Jurkat, Clone E6-1 (cell line): ENCODE measurements at places on chromosomes 3 and 15.

- no peak for DNase-seq
Observed at GRCh38 chr15:75178171-75178937, 23.3 kb upstream of the C15orf39 start.

- DNase-seq: no peak
Observed at GRCh38 chr15:32706704-32707103, 11.1 kb upstream of the GREM1 start.

GRCh38 chr3:80285388-80285787 lies 517.6 kb upstream of the ROBO1 start:
- no peak for DNase-seq

DNA sequence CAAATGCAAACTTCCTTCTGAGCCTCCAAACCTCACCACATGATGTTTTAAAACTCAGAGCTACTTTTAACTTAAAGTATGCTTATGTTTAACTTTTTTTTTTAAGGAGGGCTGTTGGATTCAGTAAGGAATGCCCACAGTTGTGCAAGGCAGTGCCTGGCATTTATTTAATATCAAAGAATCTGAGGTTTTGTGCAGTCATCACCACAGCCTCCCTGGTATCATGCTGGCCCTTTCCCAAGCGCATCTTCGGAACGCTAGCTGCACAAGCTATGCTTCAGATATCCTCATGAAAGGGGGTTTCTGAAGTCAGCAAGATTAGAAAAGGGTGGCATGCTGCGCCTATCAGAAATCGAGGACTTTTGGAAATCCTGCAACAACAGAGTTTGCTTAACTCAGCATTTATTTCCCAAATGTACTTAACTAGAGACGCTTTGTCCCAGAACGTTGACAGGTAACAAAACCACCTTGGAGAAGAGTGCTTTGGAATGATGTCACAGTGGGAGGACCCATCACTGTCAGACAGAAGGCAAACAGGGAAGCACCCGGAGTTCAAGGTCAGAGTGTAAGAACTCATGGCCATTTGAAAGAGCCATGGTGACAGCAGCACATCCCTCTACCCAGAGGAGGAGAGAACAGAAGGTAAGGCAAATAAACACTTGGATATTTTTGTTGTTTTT lies 120.2 kb upstream of the IGF1R start:
- DNase-seq: no peak

DNA sequence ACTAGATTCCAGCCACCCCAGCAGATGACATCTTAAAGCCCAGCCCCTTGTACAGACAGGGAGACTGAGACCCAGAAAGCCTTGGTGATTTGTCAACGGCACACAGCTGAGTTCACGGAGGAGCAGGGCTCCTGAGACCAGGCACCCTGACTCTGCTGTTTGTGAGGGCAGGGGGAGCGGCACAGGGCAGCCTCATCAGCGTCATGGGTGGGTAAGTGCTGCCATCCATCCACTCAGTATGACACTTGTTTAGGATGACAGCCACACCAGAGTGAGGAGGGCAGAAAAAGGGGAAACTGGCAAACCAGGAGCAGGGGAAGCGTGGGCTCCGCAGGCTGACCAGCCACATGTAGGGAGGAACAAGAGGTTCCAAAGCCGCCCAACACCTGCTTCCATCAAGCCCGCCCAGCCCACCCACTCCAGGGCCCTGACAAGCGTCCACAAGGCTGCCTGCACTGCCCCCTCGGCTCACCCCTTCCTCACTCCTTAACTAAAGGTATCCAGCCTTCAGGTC lies 19.9 kb downstream of the RBPMS2 start:
- no peak for DNase-seq

- no peak for DNase-seq
Observed at GRCh38 chr3:132972333-132972732, 65.9 kb upstream of the TMEM108 start.

- DNase-seq: no peak
Observed at GRCh38 chr3:134956395-134956794, 161.3 kb downstream of the EPHB1 start.

- DNase-seq: no peak
Observed at GRCh38 chr3:47692158-47692557, 89.5 kb downstream of the SMARCC1 start.

GRCh38 chr3:68861521-68861920 lies 70.8 kb downstream of the TAFA4 start:
- DNase-seq: no peak

GRCh38 chr15:98439523-98439942 lies 208.8 kb upstream of the IGF1R start:
- no peak for DNase-seq

- DNase-seq: no peak
Observed at GRCh38 chr15:78841376-78841706, 30.1 kb upstream of the ADAMTS7 start.

DNA sequence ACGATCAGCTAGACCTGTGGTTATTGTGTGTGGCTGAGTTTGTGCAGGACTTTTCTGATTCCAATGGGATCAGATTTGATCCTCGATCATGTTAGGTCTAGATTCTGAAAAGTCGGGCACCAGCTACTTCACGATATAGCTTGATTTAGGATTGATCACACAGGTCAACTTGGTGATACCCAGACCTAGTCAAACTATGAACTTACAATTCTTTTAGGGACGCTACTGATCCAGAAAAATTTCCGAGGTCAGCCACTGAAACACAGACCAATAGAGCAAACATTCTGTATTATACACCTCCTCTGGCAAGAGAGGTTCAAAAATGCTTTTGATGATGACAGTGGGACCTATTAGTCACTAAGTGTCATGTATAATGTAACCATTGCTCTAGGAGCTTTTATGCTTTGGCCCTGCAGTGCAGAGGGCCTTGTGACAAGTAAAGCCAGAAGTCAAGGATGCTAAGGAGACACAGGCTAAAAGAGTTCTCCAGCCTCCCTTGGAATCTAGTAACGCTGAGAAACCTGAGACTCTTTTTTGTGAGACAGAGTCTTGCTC lies 115.6 kb upstream of the MB21D2 start:
- no peak for DNase-seq

- peak; percentile 50 for DNase-seq
Observed at GRCh38 chr15:60408463-60408981, 10.7 kb upstream of the ANXA2 start.

GRCh38 chr15:61500951-61501620 lies 272.0 kb upstream of the RORA start:
- no peak for DNase-seq
